ENCODE measurements at places on chromosomes 7 and 10.

GRCh38 chr7:24291271-24291670 lies 7.3 kb downstream of the NPY start:
- DNase-seq = no peak

- no peak for DNase-seq
These were observed 193.8 kb upstream of the WDR11 start for GRCh38 chr10:120657371-120657770.

- no peak for DNase-seq
These were observed 1.1 kb downstream of the RADIL start for GRCh38 chr7:4882169-4883032.

GRCh38 chr10:12221323-12222298 lies 25.6 kb downstream of the CDC123 start:
- peak; percentile 42 for DNase-seq

- DNase-seq = no peak
These were observed 29.7 kb downstream of the IMMP2L start for GRCh38 chr7:111532625-111533024.

DNA sequence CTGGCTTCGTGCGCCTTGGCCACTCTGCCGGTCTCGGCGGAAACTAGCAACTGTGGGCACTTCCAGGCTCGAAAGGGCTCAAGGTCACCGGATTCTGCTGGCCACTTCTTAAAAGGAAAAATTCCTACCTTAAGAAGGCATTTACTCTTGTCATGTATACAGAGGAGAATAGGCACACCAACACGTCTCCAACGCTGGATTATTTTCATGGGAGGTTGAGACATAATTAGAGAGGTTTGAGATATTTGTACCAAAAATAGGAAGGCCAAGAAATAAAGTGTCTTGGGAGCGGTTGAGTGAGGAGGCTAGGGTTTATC lies 4.5 kb upstream of the CYP26A1 start:
- DNase-seq = no peak

DNA sequence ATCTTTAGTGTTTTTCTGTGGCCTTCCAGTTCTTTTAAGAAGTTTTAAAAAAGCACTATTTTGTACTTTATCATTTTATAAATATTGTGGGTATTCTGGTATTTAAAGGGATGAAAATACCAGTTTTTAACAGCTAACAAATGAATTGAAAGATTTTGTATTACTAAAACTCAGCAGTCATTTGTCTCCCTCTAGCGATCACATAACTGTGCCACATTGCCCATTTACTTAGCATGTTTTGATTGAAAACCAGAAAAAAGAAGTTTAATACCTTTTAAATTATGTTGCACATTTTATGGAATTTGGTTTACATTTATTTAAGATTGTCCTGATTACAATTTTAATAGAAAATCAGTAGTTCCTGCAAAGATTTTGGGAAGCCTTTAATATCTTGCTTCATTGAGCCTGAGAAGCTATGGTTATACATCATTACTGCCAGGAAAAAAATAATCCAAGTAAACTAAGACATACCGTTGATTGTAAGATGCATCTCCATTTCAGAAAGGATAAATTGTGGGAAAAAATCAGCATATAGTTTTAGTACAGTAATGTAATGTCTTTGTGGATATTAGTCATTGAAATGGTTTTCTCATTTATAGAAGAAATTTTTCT lies 34.9 kb downstream of the TAX1BP1 start:
- peak; percentile 17 for DNase-seq

DNA sequence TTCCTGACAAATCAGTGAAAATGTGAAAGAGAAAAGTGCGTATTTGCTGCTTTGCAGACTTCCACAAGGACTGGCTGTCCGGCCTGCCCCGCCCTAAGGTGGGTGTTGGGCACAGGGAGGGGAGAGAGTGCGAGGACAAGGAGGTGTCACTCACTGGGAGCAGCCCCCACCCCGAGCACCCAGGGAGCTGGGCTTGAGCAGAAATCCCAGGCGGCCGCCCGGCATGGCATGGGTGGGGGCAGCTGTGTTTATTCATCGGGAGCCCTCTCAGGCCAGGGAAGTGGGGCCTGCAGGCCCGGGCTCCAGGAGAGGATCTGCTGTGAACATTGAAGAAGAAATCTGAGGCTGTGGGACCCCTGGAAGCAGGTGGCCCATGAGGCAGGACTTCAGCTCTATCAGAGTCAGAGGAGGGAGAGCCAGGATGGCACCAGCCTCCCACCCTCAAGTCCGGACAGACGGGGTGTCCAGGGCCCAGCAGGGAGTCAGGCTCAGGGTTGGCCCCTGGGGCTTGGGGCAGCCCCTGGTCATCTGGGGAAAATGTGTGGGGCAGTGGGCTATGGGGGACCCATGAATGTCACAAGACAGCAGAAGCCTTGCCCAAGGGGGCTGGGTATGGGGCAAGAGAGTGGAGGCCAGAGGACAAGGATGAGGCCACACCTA lies 164.4 kb upstream of the PPP2R2D start:
- no peak for DNase-seq

DNA sequence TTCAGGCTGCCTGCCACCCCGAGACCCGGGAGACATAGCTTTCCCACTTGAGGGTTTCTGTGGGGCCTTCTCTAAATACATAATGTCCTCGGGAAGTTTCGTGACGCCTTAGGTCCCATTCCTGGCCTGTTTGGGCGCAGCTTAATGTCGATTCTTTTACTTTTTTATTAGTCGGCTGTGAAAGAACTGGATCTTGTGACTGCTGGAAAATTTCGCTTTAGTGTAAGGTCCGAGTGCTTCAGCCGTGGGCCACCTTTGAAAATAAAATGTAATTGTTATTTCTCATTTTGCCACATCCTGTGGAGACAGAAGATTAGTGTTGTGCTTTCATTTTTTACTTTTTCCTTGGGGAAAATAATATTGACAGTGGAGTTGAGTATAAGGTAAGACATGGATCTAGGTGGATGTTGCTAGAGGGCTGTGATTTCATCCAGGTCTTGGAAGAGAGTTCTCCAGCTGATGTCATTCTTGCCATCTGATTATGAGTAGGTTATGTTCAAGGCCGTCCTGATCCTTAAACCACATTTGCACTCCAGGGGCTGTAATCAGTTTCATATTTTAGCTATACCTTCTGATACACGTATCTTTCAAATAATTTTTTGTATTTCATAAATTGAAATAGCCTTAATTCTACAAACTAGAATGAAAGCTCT lies 830 bp downstream of the RAB18 start:
- DNase-seq = no peak

DNA sequence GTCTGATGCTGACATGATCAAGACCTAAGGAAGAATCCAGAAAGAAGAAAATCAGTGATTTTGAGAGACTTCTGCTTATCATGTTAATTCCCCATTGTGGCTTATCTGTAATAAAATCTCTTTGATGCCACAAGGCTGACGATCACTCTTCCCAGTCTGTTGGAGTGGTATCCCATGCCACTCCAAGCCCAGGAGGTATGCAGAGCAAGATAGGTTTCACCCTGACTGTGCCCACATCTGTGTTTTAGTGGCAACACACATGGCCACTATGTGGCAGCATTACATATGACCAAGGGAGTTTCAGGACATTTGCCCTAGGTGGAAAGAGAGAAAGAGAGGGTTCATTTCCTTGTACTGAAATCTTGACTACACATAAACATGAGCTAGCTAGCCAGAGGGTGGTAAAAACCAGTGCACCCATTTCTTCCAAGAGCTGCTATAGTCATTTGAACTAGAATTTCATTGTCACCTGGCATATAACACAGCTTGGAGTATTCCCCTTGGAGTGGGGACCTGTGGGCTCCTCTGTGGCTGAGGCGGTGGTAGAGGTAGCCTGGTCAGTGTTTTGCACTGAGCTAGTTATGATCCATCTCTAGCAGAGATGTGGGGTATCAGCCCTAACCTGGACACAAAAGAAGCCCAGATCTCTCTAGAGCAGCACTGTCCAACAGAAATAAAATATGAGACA lies 20.8 kb downstream of the LAMB4 start:
- no peak for DNase-seq

DNA sequence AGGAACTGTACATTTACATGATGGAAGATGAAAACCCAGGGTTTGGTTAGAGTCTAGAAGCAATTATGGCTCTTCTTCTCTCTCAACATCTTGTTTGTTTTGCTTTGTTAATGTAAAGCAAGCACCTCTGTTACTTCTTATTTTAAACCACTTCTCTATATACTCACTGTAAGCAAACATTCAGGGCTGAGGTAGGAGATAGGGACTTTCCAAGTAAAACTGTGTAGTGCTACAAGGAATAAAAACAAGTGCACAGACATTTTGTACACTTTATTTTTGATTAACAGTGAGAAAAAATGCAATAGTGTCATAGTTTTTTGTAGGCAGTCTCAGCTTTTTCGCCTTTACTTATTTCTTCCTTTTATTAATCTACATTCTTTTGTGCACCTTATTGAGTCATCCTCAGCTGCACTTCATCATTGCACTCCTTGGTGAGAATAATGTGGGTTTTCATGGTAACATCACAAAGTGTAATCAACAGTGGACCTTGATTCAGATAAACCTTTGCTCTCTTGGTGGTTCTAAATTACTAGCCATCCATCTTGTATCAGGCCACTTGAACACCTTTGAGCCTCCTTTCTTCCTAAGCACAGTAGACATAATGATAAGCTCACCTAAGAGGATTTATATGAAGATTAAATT lies 52.9 kb downstream of the ELMO1 start:
- DNase-seq = no peak

DNA sequence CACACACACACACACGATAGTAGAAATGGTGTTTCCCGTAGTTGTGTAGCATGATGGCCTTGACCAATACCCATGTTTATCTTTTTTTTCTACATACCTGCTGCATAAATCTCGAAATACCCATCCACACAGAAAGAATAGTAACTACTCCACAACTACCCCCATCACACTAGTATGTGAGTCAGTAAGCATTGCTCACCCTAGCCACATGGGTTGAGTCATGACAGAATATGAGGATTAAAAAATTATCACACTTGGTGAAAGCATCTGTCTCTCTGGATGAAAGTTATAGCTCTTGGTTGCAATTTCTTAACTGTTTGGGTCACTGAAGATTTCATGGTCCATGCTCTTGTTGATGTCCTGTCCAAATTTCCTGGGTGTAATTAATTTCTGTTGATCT lies 103.4 kb upstream of the MDFIC start:
- DNase-seq = peak; percentile 79

GRCh38 chr7:41889040-41889439 lies 186.2 kb upstream of the INHBA start:
- DNase-seq = no peak

- no peak for DNase-seq
These were observed 382 bp upstream of the MBLAC1 start for GRCh38 chr7:100126239-100126930.

- peak; percentile 18 for DNase-seq
These were observed 258.0 kb upstream of the PRKCQ start for GRCh38 chr10:6838118-6838517.

- no peak for DNase-seq
These were observed 600 bp upstream of the LGI1 start for GRCh38 chr10:93757136-93757535.

GRCh38 chr10:4830551-4830950 lies 4.5 kb downstream of the AKR1E2 start:
- DNase-seq = no peak

DNA sequence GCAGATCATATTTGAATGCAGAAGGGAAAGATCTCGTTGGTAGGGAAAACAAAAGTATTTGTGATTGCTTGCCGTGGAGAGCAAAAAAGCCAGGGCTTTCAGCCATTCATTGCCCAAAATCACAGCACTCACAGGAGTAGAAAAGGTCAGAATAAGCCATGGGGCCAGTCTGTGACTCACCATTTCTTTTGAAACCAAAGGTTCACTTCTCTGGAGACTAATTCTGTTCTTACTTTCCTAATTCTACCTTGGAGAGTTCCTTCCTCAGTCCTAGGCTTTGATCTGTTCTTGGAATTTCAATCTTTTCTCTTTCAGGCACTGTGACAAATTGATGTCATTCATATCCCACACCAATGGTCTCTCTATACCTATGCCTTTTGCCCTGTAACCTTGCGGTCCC lies 54.1 kb upstream of the FAM180A start:
- peak; percentile 14 for DNase-seq

DNA sequence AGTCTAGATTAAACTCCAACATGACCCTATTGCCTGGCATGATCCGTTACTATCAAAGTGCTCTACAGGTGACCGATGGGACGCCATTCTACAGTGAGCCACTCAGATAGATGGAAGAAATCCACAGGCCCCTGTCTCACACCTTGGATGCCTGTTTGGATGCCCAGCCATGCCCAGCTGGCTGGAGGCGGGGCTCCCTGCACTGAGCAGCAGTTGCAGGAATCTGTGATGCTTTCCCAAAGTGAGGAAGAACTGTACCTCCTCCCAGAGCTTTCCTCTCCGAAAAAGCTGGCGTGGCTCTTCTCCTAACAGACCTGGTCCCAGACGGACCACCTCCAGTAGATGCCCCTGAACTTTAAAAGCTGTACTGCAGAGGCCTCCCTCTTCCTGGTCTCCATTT lies 253.3 kb downstream of the ELMO1 start:
- no peak for DNase-seq

GRCh38 chr7:92682903-92683539 lies 92.8 kb upstream of the FAM133B start:
- DNase-seq = no peak

GRCh38 chr7:110891197-110891596 lies 199.7 kb upstream of the LRRN3 start:
- DNase-seq = no peak

DNA sequence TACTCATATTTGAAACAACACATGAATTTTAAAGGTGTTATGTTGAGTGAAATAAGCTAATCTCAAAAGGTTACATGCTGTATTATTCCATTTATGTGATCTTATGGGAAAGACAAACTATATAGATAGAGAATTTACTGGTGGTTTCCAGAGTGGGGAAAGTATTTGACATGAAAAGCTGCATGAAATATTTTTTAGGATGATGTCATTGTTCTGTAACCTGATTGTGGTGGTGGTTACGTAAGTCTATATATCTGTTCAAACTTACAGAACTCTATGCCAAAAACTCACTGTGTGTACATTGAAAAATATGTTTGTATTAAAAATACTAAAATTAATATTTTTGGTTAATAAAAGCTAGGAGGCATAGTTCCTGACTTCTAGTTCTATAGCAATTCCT lies 453.0 kb downstream of the SORCS3 start:
- no peak for DNase-seq

GRCh38 chr7:74656441-74656836 lies 1.1 kb upstream of the GTF2I start:
- no peak for DNase-seq

DNA sequence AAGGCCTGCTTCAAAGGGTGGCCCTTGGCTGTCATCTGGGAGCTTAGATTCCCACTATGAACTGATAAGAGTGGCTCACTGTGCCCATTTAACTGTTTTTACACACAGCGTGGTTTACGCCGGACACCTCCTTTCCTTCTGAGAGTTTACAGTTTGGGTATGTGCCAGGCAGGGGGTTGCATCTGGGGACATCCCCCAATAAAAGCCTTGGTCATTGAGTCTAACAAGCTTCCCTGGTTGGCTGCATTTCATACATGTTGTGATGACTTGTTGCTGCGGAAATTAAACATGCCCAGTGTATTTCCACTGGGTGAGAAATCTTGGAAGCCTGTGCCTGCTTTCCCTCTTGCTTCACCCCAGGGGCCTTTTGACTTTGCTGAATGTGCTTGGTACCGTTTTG lies 264.1 kb upstream of the NPY start:
- DNase-seq = no peak

GRCh38 chr10:10198363-10198762 lies 819.3 kb upstream of the CELF2 start:
- no peak for DNase-seq

All from HT1080 (cell line).